ENCODE measurements at places on chromosomes 1 and 21.

- no peak for DNase-seq
Measured at GRCh38 chr1:87464022-87464490, 135.4 kb downstream of the LMO4 start.

DNA sequence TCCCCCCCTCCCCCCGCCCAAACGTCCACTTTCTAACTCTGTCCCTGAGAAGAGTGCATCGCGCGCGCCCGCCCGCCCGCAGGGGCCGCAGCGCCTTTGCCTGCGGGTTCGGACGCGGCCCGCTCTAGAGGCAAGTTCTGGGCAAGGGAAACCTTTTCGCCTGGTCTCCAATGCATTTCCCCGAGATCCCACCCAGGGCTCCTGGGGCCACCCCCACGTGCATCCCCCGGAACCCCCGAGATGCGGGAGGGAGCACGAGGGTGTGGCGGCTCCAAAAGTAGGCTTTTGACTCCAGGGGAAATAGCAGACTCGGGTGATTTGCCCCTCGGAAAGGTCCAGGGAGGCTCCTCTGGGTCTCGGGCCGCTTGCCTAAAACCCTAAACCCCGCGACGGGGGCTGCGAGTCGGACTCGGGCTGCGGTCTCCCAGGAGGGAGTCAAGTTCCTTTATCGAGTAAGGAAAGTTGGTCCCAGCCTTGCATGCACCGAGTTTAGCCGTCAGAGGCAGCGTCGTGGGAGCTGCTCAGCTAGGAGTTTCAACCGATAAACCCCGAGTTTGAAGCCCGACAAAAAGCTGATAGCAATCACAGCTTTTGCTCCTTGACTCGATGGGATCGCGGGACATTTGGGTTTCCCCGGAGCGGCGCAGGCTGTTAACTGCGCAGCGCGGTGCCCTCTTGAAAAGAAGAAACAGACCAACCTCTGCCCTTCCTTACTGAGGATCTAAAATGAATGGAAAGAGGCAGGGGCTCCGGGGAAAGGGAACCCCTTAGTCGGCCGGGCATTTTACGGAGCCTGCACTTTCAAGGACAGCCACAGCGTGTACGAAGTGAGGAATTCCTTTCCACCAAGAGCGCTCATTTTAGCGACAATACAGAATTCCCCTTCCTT is 158.1 kb downstream of the RUNX1 start:
- peak; percentile 46 for DNase-seq

DNA sequence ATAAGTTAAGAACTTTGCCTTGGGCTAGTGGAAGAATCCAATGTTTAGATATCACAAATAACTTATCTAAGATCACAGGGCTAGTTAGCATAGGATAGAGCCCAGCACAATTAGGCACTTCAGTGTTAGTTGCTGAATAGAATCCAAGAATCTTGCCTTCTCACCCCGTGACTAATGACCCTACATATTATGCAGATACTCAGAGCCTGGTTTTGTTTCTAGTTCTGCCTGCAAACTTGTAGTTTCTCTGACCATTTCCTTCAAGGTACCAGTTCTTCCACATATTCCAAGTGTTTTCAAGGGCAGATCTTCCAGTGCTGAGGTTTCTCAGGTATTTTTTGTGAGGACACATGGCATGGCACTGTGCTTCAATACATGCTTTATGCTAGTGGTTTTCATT is 239.3 kb downstream of the KCNK2 start:
- DNase-seq: no peak

DNA sequence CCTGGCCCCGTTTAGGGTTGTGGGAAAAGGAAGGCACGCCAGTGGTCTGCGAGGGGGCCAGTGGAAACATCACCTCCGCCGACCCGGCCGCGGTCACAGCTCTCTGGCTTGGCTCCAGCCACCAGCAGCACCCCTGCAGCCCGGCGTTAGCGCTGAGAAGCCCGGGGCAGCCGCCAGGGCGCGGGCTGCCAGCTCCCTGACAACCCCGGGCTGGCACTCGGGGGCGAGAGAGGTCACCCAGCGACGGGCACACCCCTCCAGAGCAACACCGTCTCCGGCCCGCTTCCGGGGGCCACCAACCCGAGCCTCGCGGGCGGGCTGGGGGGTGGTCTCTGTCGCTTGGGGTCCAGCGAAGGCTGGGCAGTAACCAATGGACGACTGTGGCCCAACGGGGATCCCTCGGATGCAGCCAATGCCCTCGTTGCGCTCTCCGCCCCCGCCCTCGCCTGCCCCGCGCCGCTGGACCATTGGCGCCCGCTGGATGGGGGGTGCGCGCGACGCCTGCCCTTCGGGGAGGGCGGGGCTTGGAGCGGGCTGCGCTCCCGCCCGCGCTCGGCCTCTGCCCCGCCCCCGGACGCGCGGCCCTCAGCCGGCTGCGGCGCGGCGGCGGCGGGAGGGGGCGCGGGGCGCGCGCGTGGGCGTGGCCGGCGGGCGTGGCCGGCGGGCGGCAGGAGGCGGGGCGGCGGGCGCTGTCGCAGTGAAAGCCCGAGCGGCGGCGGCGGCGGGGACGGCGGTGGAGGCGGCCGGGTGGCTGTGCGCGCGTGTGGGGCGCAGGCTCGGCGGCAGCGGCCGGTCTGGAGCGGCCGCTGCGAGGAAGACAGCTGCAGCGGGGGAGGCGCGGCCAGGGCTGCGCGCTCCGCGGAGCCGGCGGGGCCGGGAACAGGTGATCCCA is at the start of gene MAN1C1:
Gene MAN1C1 (plus strand): TSS at position 697 of the 892 bp plus-strand sequence. CDS start 1,007 bp downstream, outside the sequence.
- DNase-seq: peak; percentile 92

GRCh38 chr1:59020151-59020997 is 236.5 kb upstream of the JUN start:
- DNase-seq: no peak

DNA sequence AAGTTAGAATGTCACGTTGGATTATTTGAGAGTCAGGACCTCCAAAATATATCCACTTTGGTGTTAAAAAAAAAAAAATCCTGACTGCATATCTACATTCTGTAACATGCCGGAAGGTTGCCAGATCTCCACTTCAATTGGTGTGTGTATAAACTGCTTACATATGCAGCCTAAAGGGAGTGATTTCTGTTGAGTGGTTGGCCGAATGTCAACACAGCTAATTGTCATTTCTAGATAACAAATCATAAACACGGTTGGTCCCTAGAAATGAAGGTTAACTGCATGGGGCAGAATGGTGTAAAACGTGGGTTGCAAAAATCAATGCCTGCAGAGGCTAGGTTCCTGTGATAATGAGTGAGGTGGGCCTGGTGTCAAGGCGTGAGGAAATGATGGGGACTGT is 15.0 kb upstream of the ROR1 start:
- no peak for DNase-seq

GRCh38 chr21:29904359-29905282 is 35.2 kb downstream of the GRIK1 start:
- no peak for DNase-seq

DNA sequence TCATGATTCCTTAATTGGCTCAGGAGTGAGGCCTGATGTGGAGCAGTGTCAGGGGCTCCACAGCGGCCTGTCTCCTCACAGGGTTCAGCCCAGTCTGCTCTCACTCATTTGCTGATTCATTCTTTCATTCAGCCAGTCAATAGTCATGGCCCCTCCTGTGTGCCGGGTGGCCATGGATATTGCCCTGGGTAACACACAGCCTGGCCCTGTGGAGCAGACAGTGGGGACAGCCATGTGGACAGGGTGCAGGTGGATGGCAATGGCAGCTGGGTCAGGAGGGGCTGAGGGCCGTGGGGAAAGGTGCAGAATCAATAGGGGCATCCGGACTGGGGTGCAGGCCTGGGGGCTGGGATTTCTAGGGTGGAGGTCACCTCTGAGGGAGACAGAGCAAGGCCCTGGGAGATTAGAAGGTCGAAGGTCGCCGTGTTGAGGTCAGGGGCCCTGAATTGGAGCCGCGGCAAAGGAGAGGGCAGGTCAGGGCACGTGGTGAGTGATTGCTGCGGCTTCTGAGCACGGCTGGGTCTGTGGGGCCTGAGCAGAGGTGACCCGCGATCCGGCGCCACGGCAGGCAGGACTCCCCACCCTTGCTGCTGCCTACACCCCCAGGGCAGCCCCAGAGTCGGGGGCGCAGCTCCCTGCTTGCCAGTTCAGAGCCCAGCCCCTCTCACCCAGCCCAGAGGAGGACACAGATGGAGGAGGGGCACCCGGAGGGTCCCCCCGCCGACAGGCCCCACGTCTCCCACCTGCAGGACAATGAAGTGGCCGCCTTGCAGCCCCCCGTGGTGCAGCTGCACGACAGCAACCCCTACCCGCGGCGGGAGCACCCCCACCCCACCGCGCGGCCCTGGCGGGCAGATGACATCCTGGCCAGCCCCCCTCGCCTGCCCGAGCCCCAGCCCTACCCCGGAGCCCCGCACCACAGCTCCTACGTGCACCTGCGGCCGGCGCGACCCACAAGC is 33.4 kb downstream of the SLC19A1 start:
- DNase-seq: peak; percentile 74

- DNase-seq: no peak
Measured at GRCh38 chr21:26136671-26137070, 33.9 kb downstream of the APP start.

DNA sequence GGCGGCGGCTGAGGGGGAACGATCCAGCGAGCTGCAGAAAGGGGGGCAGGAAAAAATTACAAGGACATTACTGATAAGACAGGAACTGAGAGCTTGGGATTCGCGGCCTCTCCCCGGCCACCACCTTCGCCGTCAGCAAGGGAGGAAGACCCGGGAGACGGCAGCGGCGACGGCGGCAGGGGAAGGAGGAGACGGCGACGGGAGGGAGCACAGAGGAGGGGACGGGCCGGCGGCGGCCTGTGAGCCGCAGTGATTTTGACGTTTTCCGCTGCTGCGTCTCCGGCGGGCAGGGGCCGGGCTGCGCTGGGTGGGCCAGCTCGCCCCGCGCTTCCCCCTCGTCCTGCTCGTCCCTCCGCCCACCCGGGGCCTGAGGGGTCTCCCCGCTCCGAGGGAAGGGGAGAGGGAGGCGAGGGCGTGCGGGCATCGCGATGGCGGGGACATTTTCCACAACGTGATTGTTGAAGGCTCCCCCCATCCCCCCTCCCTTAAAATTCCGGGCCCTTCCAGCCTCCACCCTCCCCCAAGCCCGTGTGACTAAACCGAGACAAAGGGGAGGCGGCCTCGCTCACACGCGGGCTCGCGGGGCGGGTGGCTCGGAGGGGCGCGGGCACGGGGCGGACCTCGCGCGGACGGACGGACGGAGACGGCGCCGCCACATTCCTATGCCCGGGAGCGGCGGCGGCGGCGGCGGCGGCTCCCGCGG is 407 bp downstream of the CAMSAP2 start:
- DNase-seq: peak; percentile 91

DNA sequence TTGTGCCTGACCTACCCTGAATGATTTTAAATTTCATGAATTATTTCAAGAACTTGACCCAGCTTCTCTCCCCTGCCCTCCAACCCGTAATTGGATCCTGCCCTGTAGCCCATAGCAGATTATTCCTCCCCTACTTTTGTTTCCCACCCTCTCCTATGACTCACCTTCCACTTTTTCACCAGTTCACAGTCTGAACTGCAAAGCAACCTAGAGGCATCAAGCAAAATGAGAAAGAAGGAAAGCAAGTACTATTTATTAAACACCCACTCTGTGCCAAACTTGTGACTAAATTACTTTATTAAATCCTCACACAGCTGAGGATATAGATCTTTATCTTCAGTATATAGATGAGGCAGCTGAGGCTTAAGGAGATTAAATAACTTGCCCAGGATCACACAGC is 20.7 kb upstream of the IKBKE start:
- DNase-seq: no peak

DNA sequence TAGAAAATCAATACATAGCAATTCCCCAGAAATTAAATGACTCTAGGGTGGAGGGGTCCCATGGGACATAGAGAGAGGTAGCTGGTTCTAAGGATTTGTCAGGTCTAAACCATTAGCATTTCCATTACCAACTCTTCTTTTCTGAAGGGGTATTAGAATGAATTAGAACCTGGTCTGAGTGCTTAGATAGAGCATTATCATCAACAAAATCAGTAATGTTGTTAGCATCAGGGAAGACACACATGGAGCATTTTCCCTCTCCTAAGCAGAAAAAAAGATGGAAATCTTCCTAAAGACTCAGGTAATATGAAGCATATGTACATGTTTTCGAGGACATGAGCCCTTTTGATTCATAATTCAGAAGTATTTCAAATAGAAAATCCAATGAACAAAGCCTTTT is 984.4 kb upstream of the NCAM2 start:
- no peak for DNase-seq

DNA sequence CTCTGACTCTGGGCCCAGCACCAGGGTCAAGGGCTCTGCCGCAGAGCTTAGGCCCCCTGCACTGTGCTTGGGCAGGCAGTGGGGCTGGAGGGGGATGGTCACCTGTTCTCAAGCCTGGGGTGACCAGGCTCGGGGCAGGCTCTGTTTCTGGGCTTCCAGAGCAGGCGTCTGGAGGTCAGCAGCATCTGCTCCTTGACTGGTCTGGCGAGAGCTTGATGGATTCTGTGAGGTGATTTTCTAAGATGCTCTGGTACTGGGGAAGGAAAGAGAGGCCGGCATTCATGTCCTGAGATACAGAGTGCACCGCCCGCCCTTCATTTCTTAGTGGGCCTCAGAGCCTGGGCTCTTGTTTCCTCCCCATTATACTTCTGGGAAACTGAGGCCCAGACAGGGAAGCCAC is 24.5 kb downstream of the RAB7B start:
- no peak for DNase-seq

GRCh38 chr1:7555391-7556185 is 215.5 kb upstream of the VAMP3 start:
- DNase-seq: peak; percentile 28

GRCh38 chr1:91799159-91799558 is 86.8 kb downstream of the TGFBR3 start:
- DNase-seq: no peak

- no peak for DNase-seq
Measured at GRCh38 chr1:243316366-243316989, 60.6 kb downstream of the SDCCAG8 start.

- DNase-seq: no peak
Measured at GRCh38 chr1:194795917-194796593, 1609.6 kb upstream of the B3GALT2 start.

DNA sequence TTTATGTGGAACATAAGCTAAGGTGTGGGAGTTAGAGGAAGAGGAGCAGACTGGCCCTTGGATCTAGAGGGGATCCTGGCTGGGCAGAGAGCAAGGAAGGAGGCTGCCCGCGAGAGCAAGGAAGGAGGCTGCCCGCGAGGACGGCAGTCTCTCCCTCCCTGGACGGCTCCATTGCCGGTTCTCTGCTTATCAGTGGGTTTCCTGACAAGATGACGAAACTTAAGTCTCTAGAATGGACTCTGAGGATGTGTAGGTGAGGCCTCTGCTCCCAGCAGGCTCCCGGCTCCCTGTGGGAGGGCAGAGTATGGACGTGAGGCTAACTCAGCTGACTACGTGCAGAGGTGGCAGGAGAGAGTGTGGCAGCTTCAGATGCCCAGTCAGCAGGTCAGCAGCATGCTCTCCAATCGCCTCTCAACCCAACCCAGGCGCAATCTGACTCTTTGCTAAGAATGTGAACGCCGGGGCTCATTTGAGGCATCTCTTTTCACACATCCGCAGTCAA is 6.1 kb downstream of the MYBPHL start:
- DNase-seq: peak; percentile 48

GRCh38 chr1:31669786-31670592 is 25.3 kb upstream of the PEF1 start:
- peak; percentile 65 for DNase-seq

DNA sequence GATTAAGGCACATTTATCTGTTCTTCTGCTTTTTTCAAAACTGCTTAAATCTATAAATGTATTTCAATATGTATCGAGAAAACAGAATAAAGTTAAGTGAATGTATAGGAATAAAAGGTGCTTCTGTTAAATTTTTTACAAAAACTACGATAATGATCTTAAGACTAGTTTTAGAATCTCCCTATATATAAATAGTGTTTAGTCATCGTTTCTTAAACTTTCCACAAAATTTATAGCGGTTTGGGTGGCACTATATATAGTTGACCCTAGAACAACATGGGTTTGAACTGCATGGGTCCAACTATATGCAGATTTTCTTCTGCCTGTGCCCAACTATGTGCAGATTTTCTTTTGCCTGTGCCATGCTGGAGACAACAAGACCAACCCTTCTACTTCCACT is 125.7 kb downstream of the CRB1 start:
- no peak for DNase-seq
